ENCODE measurements at places on chromosomes 2 and 18.

- DNase-seq, result no peak
Observed at GRCh38 chr2:169072163-169072925, 3.0 kb downstream of the DHRS9 start.

GRCh38 chr2:120261387-120262006 is 8.8 kb downstream of the RALB start:
- DNase-seq, result peak; percentile 50

- no peak for DNase-seq
Observed at GRCh38 chr2:143603035-143603655, 473.9 kb downstream of the ARHGAP15 start.

DNA sequence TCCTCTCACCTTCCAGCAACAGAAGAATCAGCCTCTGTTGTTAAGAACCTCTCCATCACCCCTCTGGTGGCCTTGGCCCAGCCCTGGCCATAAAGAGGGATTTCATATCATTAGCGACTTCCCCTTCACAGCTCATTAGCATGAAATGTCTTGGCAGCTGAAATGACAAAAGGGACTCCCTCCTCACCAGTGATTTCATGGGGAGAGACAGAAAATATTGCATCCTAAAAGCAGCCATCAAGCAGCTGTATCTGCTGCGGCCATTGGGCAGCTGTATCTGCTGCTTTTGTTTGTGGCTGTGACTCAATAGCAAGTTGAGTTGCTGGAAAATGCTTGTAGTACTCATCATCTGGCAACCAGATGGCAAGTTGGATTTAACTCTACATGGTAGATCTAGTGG is 105.9 kb upstream of the RMDN2 start:
- no peak for DNase-seq

- no peak for DNase-seq
Observed at GRCh38 chr2:165544897-165545296, 75.4 kb downstream of the CSRNP3 start.

GRCh38 chr2:60880643-60881046 is 729 bp upstream of the REL start:
- no peak for DNase-seq

DNA sequence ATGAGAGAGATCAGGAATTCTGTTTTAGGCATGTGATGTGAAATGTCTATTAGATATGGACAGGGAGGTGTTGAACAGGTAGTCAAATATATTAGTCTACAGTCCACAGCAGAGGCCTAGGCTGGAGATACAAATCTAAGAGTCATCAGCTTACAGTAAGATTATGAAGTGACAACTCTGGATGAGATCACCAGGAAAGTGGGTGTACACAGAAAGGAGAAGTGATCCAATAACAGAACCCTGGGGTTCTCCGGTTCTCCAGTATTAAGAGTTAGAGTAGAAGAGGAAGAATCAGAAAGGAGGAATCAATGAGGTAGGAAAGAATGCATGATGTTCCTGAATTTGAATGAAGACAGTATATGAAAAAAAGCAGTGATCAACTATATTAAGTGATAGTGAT is 362.3 kb downstream of the FIGN start:
- no peak for DNase-seq

DNA sequence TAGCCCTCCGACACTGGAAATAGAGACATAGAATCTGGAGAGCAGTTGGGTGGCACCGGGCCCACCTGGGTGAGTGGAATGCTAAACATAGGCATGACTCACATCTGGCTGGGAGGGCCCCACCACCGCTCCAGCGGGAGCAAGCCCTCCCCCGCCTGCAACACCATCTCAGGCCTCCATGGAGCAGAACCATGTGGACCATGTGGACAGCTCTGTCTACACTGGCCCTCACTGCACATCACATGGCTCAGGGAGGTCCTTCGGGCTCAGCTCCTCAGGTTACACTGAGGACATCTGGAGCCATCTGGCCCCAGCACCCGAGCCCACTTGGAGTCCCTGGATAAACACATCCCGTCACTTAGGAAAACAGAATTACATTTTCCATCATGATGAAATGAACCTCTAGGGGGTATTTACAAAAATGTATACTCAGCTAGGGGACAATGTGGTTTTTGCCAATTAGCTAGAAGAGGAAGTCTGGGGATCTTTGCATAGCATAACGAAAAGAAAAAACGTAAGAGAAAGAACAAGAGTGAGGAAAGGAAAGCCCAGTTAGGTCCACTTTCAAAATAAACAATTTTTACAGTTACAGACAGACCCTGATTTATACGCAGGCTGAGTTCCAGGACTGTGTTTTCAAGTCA is 30.7 kb upstream of the MLPH start:
- no peak for DNase-seq

GRCh38 chr2:173355132-173355865 is 627 bp downstream of the CDCA7 start:
- DNase-seq, result peak; percentile 15

DNA sequence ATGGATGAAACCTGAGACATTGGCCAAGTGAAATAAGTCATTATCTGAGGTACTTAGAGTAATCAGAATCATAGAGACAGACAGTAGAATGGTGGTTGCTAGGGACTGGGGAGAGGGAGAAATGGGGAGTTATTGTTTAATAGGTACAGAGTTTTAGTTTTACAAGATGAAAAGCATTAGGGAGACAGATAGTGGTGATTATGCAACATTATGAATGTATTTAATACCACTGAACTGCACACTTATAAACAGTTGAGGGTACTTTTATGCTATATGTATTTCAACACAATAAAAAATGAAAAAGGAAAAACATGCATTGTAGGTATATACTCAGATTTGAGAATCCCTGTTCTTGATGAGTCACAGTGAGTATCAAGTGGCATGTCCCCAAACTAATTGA is 59.7 kb downstream of the EPC2 start:
- DNase-seq, result no peak

DNA sequence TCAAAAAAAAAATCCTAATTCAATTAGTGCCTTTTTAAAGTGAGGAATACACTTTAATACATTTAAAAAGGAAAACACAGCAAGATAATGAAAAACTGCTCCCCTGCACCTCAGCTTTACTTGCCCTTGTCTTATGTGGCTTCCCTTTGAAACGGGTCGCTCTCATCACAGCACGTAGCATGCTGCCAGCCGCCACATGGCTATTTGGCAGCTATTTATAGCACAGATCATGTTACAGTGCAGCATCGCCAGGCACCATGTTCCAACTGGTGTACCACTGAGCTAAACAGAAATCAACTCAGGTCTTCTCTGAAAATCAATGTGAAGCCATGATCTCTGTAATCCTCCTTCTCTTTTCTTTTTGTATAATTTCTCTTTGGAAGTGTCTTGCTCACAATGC is 65.1 kb downstream of the TMEM182 start:
- DNase-seq, result no peak

GRCh38 chr18:23574611-23575308 is 11.5 kb downstream of the NPC1 start:
- no peak for DNase-seq

GRCh38 chr2:225693259-225693658 is 293.7 kb downstream of the NYAP2 start:
- DNase-seq, result no peak

GRCh38 chr2:230863442-230864121 is 1.2 kb upstream of the ITM2C start:
- no peak for DNase-seq

DNA sequence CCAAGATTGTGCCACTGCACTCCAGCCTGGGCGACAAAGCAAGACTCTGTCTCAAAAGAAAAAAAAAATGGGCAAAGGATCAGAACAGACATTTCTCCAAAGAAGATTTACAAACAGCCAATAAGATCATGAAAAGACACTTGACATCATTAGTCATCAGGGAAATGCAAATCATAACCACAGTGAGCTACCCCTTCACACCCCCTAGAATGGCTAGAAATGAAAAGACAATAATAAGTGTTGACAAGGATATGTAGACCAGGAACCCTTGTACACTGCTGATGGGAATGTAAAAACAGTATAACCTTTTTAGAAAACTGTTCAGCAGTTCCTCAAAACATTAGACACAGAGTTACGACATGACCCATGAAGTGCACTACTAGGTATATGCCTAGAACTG is 18.4 kb upstream of the MTERF4 start:
- DNase-seq, result no peak

GRCh38 chr18:13500227-13500865 is 226.0 kb downstream of the FAM210A start:
- DNase-seq, result no peak

- DNase-seq, result no peak
Observed at GRCh38 chr2:113119111-113119510, 8.3 kb upstream of the IL1RN start.

DNA sequence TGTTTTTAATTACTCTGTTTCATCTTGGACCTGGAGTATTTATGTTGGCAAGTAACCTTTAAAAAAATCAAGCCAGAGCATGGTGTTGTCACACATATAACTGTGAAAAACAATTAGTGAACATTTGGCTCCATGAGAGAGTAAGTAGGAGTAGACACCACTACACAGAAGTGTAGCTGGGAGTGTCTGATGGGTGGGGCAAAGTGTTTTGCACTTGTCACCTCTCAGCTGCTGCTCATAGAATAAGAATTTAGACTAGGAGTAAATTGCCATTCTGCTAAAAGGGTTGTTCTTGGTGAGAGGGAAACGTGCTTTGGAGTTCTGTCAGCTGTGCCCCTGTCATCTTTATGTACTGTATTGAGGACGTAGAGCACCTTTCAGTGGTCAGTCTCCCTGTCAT is 114.5 kb downstream of the TTC27 start:
- no peak for DNase-seq

- DNase-seq, result no peak
Observed at GRCh38 chr2:1990151-1990589, 245.9 kb upstream of the PXDN start.

DNA sequence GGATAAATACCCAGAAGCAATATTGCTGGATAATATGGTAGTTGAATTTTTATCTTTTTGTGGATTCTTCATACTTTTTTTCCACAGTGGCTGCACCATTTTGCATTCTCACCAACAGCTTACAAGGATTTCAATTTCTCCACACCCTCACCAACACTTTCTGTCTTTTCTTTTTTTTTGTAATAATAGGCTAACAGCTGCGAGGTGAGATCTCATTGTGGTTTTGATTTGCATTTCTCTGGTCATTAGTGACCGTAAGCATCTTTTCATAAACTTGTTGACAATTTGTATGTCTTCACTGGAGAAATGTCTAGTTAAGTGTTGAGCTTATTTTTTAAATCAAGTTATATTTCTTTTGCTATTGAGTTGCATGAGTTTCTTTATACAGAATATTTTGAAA is 17.6 kb upstream of the SLC9A2 start:
- no peak for DNase-seq

DNA sequence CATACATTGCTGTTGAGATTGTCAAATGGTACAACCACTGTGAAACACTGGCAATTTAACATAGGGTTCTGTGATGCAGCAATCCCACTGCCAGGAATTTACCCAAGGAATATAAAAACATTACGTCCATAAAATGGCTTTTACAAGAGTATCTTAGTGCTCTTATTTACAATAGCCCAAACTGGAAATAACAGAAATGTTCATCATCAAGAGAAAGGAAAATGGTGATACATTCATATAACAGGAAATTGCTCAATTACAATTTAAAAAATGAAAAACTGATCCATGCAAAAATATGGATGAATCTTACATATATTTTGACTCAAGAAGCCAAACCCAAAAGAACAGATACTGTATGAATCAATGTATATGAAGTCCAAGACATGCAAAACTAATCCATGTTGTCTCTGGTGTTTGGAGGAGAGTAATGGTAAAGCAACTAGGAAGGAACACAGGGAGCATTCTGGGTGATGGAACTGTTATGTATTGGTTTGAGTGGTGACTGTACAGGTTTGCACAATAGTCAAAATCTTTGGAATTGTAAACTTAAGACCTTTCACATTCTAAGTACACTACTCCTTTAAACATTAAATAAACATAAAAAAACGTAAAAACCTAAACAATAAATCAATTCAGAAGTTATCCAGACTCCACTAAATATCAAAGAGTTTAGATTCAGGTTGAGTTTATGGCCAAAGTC is 104.8 kb upstream of the WDR75 start:
- DNase-seq, result no peak

GRCh38 chr2:223528036-223528435 is 74.1 kb downstream of the SCG2 start:
- no peak for DNase-seq

DNA sequence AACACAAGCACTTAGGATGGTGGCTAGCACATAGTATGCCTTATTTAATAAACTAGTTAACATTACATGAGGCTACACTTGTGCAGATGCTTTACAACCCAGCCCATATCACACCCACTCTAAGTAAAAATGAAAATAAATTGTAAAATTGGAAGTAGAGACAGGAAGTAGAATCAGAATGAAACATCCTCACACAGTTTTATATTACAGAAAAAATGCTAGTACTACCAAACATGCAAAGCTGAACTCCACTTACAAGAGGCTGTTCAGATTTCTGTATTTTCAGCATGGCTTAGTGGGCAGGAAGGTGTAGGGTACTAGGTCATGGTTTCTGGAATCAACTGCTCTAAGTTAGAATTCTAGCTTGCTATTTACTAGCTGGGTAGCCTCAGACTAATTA is 18.2 kb upstream of the CRIM1 start:
- DNase-seq, result no peak

DNA sequence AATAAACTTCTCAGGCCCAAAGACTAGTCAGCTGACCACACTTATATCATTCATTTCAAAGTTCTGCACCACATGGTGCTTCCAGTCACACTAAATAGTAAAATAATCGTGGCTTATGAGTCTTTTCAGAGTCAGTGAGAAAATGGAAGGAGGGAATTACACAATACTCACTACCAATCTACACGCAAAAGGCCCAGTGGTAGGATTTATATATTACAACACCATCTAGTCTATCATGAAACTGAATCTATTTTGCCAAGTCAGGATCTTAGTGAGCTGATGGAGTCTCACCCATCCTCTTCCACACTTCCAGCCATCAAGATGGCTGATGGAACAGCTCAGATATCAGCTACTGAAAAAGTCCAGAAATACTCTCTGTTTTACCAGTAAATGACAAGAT is 21.9 kb downstream of the INO80D start:
- no peak for DNase-seq

GRCh38 chr18:293536-293935 is 25.7 kb upstream of the THOC1 start:
- no peak for DNase-seq

GRCh38 chr2:225104971-225105370 is 62.7 kb upstream of the DOCK10 start:
- no peak for DNase-seq

- no peak for DNase-seq
Observed at GRCh38 chr2:16978301-16978700, 312.7 kb upstream of the CYRIA start.

DNA sequence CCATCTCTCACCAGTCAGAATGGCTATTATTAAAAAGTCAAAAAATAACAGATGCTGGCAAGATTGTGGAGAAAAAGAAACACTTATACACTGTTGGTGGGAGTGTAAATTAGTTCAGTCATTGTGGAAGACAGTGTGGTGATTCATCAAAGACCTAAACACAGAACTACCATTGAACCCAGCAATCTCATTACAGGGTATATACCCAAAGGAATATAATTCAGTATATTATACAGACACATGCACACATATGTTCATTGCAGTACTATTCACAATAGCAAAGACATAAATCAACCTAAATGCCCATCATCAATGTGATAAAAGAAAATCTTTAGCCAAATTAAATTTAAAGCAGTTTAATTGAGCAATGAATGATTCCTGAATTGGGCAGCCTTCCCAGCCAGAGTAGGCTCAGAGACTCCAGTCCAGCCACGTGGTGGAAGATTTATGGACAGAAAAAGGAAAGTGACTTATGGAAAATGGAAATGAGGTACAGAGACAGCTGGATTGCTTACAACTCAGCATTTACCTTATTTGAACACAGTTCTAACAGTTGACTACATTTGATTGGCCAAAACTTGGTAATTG is 377.1 kb upstream of the SLC39A10 start:
- DNase-seq, result no peak
